Gastrocnemius medialis (tissue), 4 donors: ENCODE measurements at places on chromosomes 3 and 15. TPM values are rescaled to one million over a fixed set of nuclear protein-coding genes. Genes with fewer than 3 reads are reported as not detected.

ADCY5 gene
- 1.0 TPM for total RNA-seq

ADGRG7 gene
- total RNA-seq, result not detected

SAMD7 gene
- not detected for total RNA-seq

ABHD14A gene
- total RNA-seq, result 28.7 TPM
